ENCODE measurements at places on chromosomes 5 and 9.

GRCh38 chr5:72829707-72830106 is 13.2 kb downstream of the TNPO1 start:
- DNase-seq: no peak

DNA sequence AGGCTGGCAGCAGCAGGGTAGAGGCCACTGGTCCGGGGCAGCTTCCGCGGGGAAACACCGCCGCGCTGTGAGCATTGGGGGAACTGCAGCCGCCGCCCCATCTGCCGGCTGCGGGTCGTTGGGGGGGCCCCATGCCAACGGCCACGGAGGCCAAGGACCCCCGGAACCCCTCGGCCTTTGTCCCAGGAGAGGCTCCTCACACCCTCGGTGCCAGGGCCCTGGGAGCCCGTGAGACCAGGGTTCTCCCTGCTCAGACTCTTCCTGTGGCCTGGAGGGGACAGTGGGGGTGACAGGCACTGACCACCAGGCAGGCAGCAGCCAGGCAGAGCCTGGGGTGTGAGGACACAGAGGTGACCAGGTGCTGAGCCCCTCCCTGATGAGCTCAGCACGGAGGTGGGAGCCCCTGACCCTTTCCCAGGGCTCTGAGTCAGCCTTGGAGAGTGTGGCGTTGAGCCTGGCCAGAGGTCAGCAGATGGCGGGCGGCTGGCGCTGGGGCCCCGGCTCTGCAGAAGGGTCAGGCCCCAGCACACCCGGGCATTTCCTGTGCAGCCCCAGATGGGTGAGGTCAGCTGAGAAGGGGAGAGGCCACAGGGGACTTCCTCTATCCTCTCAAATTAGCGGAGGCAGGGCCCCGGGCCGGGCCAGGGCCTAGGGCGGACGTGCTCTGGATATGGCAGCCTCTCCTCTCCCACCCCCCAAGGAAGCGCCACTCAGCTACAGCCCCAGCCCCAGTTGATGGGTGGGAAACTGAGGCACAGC is 17.9 kb upstream of the EGFL7 start:
- peak; percentile 52 for DNase-seq

- DNase-seq: no peak
These were observed 308.3 kb downstream of the SLIT3 start for GRCh38 chr5:168992687-168993086.

DNA sequence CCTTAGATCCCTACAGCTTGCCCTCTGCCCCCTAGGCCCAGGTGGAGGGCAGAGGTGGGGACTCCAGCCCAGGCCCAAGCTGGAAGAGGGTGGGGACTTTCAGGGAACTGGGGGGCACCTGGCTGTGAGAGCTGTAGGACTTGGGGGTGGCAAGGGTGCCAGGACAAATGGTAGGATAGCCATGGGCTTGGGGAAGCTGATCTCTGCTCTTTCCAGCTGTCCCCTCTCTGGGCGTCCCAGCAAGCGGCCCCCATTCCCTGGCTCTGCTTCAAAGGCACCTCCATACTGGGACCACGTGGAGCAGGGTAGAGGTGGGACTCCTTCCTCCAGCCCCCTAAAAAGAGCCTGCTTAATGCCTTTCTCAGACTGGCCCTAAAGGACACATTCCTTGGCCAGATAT is 385 bp downstream of the LTC4S start:
- no peak for DNase-seq

DNA sequence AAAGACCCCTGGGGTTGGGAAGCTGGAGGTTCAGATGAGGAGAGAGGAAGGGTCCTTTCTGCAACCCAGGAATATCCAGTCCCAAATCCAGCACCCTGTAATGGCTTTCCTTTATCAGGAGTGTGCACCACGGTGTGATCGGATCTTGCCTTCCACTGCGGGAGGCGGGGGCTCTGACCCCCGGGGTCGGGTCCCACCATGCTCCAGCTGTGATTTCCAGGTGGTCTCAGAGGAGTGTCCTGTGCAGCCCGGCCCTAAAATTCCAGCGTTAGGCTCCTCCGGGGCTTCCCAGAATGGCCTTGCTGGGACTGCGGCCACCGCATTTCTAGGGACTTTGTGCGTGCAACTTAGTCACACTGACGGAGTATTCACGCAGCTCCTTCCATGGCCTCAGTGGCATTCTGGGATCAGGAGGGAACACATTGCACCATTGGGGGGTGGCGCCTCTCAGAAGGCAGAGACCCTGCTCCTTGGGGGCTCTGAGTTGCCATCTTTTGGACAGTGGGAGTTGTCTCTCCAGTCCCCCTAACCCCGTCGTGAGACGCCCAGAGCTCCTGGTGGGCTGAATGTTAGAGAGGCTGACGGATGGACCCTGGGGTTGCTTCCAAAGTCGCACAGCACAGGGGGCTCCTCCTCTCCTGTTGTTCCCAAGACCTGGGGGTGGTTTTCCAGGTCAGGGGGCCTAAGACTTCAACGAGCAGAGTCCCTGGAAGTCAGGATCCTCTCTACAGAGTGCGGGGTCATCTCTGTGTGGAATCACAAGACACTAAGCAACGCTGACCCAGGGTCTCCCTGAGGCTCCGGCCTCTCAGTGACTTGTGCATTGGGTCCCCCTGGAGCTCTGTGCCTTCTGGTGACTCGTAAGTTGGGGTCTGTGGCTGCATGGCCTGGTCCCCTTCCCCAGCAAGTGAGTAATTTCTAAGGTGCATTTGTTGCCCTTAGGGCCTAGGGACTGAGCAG is 42.7 kb upstream of the IRX4 start:
- no peak for DNase-seq

All from T follicular helper cell (primary cell).